ENCODE measurements at places on chromosomes 3 and 15. TPM values are rescaled to one million over a fixed set of nuclear protein-coding genes. Genes with fewer than 3 reads are reported as not detected.

GRCh38 chr15:39966521-39966920 lies 32.6 kb downstream of the EIF2AK4 start:
- no peak for DNase-seq

- no peak for DNase-seq
Observed at GRCh38 chr3:87045473-87045872, 54.5 kb upstream of the VGLL3 start.

GRCh38 chr3:132854856-132855535 lies 132.8 kb upstream of the NPHP3 start:
- no peak for DNase-seq

GRCh38 chr15:90187257-90187868 lies 13.8 kb upstream of the SEMA4B start:
- DNase-seq = no peak

GRCh38 chr15:93047621-93048425 lies 41.2 kb downstream of the RGMA start:
- DNase-seq = no peak

DNA sequence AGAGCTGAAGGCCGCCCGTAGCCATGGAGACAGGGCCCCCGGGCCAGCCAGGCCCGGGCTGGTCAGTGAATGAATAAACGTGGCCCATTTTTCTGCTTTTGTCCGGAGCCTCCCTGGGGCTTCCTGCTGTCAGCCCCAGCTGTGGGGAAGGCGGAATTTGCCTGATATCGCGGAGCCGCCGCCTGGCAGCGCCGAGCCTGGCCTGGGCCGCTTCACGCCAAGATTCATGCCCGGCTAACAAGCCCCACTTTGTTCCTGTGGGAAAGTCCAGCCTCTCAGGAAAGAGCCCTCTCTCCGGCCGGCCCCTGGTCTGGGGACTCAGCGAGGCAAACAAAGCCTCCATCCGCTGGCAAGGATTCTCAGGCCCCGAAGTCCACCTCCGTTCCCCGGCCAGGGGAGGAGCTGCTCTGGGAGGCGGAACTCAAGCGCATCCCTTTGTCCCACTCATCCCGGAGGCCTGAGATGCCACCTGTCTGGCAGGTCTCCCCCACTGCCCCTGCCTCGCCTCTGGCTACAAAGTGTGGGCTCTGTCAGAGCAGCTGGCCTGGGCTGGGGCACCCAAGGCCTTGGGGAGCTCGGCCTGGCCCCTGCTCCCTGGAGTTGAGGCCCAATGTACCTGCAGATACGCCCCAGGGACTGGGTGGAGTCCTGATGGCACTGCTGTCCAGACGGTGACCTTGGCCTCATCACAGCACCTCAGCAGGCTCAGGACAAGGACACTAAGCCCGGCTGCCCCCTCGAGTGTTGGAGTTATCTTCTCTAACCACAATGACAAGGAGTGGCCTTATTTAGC lies 51.6 kb upstream of the SLC6A11 start:
- no peak for DNase-seq

DNA sequence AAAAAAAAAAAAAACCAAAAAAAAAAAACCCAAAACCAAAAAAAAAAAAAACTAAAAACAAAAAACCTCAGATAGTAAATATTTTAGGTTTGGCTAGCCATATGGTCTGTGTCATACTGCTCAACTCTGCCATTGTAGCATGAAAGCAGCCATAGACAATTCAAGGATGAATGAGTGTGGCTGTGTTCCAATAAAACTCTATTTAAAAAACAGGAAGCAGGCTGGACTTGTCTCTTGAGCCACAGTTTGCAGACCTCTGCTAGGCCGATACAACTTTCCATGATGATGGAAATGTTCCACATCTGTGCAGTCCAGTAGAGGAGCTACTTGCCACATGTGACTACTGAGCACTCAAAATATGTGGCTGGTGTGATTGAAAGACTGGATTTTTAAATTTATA lies 11.1 kb downstream of the EFCAB12 start:
- no peak for DNase-seq

GRCh38 chr3:21621181-21621651 lies 129.8 kb downstream of the ZNF385D start:
- no peak for DNase-seq

- no peak for DNase-seq
Observed at GRCh38 chr3:62884096-62884870, 9.1 kb upstream of the CADPS start.

- DNase-seq = no peak
Observed at GRCh38 chr3:119318876-119319275, 24.7 kb downstream of the ARHGAP31 start.

DNA sequence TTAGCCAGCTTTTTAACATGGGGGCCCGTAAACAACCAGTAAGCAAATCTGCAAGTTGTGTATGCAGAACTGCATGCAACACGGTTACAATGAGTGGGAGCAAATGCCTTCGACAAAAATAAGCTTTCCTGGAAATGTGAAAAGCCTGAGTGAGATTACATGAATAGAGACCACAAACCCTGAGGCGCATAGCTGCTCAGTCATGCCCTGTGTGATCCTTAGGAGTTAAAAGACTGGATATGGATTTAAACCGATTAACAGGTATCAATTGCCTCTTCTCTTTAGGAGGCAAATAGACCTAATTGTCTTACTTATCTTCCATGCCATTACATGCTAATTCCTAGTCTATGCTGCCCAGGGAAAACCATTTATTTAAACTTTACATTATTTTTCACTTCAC lies 810.3 kb downstream of the ROBO1 start:
- no peak for DNase-seq

- peak; percentile 88 for DNase-seq
Observed at GRCh38 chr3:33096093-33096868, 665 bp downstream of the GLB1 start.

Gene LDHAL6B
- total RNA-seq = not detected

Gene MUSTN1
- total RNA-seq = 26.5 TPM

Gene HYAL1
- 70.1 TPM for total RNA-seq

Gene CCDC54
- not detected for total RNA-seq

Gene NPAP1
- total RNA-seq = not detected

Gene DCLK3
- total RNA-seq = 0.41 TPM

Gene ANKUB1
- not detected for total RNA-seq
